ENCODE measurements at places on chromosomes 7 and 10.

DNA sequence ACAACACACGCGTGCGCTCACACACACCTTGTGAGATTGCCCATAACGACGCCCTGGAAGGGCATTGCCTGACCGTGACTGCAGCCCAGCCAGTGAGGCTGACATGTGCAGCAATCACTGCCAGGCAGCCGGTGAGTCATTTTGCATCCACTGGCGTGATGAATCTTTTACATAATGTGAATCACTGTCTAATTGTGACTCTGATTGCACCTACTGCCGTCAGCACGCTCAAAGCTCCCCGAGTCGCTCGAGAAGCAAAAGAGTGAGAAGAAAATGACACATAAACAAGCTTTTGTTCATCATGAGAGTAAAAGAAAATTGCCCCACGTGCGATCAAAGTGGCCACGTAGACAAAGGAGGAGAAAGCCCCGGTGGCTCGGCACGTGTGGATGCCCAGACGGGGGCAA lies 117.4 kb upstream of the PFKP start:
- DNase-seq: no peak

DNA sequence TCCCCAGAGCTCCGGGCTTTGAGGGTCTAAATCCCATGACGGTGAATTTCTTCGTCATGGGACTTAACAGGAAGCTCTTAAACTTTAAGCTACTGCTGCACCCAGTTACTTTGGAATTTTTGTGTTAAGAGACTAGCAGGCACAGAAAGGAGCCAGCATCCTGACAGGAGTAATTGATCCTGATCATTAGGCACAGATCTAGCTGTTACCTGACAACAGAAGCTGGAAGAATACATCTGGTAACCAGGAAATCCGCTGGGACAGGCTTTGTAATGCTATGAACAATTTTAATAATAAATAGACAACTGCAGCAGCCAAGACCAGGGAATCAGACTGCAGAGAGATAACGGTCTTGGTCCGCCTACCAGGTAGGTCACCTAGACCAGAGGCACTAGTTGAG lies 210.9 kb downstream of the DGKI start:
- no peak for DNase-seq

DNA sequence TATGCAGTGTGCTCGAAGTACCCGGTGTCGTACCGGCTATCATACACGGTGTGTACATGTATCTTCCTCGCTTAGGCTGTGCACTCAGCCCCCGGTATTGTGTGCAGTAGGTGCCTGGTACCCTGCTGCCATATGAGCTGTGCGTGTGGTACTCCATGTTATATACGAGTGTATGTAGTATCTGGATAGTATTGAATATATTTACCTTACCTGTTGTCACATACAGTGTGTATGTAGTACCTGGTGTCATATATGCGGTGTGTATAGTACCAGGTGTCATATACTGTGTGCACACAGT lies 1.2 kb downstream of the ZMYND11 start:
- DNase-seq: no peak

GRCh38 chr10:13118784-13119410 lies 18.9 kb downstream of the OPTN start:
- no peak for DNase-seq

GRCh38 chr7:112515989-112516388 lies 35.2 kb downstream of the LSMEM1 start:
- no peak for DNase-seq

DNA sequence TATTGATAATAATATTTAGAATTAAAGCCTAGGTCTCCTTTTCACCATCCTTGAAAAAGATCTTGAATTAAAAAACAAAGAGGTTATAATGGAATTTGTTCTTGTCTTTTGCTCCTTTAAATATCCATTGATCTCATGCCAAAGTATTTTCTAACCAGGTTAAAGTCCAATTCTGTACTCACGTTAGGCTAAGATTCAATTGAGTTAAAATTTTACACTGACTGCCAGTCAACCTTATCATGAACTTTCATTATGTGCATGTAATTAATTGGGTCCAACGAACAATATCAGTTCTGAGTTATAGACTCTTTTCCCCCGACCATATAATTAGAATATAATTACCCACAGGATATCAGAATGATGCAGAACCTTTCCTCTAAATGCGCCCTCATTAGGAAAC lies 266.6 kb downstream of the DGKB start:
- no peak for DNase-seq

GRCh38 chr7:74371381-74372341 lies 82.0 kb upstream of the GTF2IRD1 start:
- DNase-seq: peak; percentile 66

- DNase-seq: no peak
Measured at GRCh38 chr10:117136391-117136975, 1.6 kb downstream of the VAX1 start.

- DNase-seq: no peak
Measured at GRCh38 chr10:66999762-67000545, 74.1 kb downstream of the LRRTM3 start.

- no peak for DNase-seq
Measured at GRCh38 chr7:130134106-130134636, 63.8 kb downstream of the KLHDC10 start.

DNA sequence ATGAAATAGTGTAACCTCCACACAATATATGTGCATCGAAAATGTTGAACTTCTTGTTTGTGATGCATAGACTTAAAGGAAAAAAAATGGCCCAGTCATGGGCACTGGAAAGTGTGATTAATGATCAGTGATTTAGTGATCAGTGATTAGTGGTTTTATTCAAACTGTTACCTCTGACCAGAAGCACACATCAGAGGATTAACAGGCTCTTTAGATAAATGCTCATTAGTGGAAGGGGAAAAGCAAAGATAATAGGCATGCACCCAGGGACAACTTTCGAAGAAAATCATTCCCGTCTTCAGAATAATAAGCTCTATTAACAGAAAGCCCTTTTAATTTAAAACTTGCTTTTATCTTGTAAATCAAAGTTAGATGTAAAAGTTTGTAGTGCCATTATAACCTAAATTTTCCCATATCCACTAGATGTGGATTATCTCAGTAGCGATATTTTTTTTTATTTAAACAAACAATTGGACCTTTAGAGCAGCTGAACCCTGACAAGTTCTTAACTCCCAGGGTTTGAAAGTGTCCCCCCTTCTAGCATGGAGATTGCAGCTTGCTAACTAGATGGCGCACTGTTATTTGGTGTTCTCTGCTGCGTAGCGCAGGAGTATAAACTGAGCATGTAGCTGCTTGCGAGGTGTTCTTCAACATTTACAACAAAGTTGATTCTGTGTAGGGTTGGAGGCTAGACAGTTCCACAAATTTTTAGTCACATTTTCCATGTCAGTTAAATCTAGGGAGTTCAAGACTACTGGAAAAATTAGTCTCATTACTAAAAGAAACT lies at the start of gene CREB5:
Gene CREB5 (plus strand): TSS at position 643 of the 787 bp plus-strand sequence. CDS start 397 bp downstream, outside the sequence.
- DNase-seq: no peak

DNA sequence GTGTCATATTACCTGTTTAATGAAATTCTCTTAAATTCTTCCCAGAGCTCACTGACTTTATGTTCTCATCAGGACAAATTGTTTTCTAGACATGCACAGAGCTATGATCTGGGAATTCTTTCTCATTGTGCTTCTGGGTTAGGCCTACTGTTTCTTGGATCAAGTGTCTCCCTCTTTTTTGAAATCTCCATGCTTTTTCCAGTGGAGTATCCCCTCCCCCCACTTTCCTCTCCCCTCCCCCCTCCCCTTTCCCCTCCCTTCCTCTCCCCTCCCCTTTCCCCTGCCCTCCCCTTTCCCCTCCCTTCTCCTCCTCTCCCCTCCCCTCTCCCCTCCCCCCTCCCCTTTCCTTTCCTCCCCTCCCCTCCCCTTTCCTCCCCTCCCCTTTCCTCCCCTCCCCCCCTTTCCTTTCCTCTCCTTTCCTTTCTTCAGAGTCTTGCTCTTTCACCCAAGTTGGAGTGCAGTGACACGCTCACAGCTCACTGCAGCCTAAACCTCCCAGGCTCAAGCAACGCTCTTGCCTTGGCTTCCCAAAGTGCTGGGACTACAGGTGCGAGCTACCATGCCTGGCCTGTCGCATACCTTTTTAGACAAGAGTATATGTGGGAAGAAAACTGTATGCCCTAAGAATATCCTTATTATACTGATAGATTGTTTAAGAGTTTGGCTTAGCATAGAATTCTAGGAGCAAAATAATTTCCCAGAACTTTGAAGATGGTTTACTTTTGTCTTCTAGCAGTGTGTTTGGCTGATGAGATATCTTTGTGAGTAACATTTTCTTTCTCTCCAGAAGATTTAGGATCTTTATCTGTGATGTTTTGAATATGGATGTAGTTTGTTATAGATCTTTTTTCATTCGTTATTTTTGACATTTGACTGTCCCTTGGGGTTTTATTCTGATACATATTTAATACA lies 2.5 kb downstream of the DYNC2I1 start:
- no peak for DNase-seq

All from transverse colon (tissue), 4 donors.